Stimulated activated CD4-positive, alpha-beta T cell treated with anti-CD3 and anti-CD28 coated beads, Interleukin-1b, Interleukin-23, amount 100 ng/mL, for 1 hour (primary cell): ENCODE measurements at places on chromosomes 12 and 14.

- no peak for DNase-seq
Observed at GRCh38 chr12:104657726-104658484, 201.2 kb downstream of the CHST11 start.

DNA sequence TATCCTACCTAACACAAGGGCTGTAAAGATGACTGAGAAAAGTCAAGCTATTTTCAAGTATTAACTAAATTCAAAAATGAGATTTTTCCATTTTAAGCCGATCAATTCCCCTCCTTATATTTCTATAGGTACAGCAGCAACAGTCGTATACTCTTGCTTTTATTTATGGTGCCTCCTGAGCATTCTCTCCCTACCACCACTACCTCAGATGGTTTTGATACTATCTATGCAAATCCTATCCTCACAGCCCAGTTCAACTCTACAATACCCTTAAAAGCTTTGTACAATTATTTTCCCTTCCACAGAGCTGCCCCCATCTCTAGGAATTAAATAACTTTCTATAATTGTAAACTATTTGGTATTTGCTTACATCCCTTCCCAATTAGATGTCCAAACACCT lies 52.1 kb downstream of the GALC start:
- DNase-seq = no peak

DNA sequence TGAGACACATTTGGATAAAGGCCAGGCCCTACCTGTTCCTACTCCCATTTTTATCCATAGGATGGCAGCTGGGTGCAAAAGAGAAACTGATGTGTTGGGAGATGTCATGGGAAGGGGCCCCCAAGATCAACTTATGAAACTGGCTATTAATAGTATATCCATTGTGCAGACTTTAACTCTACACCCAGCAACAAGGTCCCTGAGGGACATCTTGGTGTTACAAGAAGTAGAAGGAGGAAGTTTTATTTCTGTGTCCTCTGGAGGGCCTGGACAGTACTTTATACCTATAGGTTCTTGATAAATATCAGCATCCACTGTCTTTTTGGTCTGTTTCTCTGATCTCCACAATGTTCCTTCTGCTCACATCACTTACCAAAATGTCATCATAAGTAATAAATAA lies 84.6 kb downstream of the BTG1 start:
- DNase-seq = no peak

DNA sequence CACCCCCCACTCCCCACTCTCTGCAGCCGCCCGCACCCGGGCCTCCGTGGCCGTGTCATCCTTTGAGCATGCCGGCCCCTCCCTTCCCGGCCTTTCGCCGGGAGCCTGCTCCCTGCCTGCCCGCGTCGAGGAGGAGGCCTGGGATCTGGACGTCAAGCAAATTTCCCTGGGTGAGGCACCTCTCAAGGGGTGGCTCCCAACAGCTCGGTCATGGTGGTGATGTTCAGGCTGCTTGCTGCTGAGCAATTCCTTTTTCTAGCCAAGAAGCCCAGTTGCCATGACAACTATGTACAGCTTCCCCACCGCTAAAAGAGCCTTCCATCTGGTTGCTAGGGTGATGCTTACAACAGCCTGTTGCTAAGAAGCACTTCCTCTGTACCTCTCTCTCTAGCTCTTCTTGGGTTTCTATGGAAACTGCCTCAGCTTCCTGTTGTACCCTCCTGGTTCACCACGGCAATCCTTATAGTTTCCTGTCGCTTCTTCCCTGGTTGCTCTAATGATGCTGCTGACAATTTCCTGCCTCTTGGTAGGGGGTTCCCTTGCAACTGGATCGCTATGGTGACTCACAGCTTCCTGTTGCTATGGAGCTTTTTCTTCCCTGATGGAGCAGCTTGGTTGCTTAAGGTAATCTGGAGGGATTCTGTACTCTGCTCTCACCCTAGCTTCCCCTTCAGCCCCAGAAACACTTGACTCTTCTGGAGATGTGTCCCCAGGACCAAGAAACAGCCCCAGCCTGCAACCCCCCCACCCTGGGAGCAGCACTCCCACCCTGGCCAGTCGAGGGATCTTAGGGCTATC lies 11.0 kb downstream of the ZNF219 start:
- DNase-seq = no peak

- no peak for DNase-seq
Observed at GRCh38 chr12:68267892-68268396, 14.5 kb upstream of the IL22 start.

DNA sequence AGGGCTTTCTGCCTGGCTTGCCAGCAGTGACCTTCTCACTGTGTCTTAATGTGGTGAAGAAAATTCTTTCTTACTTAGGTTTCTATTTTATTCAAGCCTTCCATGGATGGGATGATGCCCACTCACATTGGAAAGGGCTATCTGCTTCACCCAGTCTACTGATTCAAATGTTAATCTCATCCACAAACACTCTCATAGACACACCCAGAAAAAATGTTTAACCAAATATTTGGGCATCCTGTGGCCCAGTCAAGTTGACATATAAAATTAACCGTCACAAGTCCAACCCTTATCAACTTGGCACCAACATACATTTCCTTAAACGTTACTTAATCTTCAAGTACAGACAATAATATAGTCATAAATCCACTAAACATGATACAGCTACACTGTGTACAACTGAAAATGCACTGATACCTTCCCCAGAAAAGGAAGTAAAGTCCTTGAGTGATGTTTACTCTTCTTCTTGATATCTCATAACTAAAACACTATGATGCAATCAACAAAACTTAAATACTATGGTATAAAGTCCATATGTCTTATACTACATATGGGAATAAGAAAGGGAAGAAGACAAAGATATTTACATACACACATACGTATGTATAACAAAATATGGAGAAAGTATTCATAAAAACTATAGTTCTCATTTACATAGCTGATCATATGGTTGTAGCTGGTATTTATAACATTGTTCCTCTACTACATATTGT lies 394.7 kb upstream of the NOVA1 start:
- DNase-seq = no peak

DNA sequence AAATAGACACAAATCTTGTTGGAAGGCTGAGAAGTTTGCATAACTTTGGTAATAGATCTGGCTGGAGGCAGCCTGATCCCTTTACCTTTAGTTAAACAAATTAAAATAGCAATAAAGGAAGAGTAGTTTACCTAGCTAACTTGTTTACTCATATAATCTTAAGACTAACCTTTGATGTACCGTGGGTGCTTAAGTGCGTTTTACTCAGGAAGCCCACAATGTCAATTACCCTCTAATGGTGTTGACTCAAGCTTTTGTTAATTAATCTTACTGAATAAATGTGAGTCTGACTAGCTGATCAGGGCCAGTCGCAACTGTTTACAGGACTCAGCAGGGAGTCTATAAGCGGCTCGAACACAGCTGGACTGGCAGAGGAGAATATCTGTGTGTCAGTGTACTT lies 51.5 kb downstream of the FAR2 start:
- DNase-seq = no peak

GRCh38 chr12:98918176-98918863 lies 273.2 kb downstream of the APAF1 start:
- no peak for DNase-seq

DNA sequence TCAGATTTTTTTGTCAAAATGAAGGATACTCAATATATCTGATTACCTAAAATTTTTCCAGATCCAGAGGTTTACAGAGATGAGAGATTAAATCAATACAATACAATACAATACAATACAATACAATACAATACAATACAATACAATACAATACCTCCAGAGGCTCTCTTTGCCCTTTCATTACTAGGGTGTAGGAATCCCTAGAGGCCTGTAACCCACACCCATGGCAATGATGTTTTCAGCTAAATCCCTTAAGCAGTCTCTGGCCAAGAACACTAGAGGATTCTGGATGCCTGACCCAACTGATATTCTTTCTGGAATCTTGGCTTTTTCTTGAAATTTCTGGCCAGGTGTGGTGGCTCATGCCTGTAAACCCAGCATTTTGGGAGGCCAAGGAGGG lies 23.7 kb upstream of the AEBP2 start:
- DNase-seq = no peak
